Omental fat pad (tissue), 4 donors: ENCODE measurements at places on chromosomes 12 and 14.

DNA sequence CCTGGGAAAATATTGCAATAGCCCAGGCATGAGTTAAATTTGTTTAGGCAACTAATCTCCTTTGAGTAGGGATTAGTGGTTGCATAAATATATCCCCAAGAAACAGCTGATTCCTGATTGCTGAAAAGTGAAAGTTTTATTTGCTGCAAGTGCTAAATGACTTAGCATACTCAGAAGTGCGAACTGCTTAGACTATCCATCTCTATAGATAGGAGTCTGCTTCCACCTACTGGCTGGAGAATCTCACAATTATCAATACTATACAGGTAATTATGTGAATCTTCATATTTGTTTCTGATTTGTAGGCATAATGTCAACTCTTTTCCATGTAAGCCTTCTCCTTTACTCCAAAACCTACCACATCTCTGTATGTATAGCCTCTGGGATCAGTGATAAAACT lies 12.0 kb upstream of the SLCO1B3 start:
- no peak for DNase-seq

DNA sequence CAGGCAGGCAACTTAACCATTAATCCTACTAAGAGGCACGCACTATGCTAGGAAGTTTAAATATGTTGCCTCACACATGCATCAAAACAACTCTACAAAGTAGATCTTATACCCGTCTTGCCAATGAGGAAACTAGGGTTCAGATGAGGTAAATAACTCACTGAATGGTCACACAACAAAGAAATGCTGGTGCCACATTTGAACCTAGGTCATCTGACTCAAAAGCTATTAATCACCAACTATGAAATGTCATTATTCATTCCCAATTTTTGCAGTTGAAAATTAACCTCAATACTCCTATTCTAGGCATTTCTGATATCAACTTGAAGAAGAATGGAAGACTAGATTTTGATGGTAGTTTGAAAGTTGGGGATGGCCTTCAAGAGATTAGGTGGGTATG lies 2.8 kb upstream of the PYROXD1 start:
- no peak for DNase-seq

- no peak for DNase-seq
Measured at GRCh38 chr14:79586989-79587598, 624.2 kb downstream of the DIO2 start.

DNA sequence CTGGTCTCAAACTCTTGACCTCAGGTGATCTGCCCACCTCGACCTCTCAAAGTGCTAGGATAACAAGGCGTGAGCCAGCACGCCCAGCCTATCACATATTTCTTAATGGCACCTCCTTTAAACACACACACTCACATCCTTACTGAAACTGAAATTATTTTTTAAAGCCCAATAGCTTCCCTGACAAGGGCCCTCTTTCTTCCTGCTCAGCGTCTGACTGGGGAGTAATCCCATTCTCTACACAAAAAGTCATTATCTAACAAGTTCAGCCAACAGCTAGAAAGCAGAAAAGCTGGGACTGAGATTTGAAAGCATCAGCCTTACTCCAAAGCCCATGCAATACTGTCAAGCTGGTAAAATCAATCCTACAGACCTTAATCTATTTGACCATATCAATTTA lies 10.0 kb upstream of the AICDA start:
- no peak for DNase-seq

- DNase-seq = no peak
Measured at GRCh38 chr12:127507341-127507740, 759.6 kb upstream of the TMEM132C start.

DNA sequence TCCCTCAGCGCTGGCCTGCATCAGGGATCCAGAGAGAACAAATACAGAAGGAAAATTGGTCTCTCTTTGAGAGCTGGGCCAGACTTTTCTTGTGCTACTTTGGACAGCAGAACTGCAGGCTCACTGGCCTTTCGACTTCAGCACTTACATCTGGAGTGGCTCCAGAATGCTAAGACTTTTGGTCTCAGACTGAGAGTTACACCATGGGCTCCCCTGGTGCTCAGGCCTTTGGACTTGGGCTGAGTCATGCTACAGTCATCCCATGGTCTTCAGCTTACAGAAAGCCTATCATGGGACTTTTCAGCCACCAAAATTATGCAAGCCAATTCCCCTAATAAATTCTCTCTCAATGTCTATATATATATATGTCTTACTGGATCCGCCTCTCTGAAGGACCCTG lies 9.0 kb upstream of the CD163 start:
- DNase-seq = no peak

DNA sequence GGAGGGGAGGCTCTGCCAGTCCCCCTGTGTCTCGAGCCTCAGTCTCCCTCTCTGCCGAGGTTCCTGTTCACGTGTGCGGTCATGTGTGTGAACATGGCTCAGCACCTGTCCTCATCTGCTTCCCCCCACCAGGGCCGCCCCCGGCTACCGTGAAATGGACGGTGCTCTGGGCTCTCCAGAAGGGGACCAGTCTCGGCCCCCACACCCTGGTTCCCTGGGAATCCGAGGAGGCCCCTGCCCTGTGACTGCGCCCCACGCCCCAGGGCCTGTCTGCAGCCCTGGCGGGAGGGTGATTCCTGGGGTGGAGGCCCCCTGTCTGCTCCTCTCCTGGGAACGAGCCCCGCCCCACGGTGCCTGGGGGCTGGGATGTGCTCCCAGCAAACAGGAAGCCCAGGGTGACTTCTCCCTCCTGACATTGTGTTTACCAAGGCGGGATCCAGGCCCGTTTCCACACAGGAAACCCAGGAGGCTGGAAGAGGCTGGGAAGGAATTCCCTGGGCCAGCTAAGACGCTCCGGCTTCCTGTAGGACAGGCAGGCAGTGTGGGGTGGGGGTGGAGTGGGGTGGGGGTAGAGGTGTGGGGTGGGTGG lies 46.6 kb downstream of the KIF26A start:
- DNase-seq = no peak

- no peak for DNase-seq
Measured at GRCh38 chr12:90305379-90305778, 596.7 kb upstream of the ATP2B1 start.
